Dermis microvascular lymphatic vessel endothelial cell (primary cell): ENCODE measurements at places on chromosomes 3 and 15. TPM values are rescaled to one million over a fixed set of nuclear protein-coding genes. Genes with fewer than 3 reads are reported as not detected.

The GOLGA6L10 gene
- total RNA-seq, result under 0.01 and 0.51 TPM in 2 replicates

DNA sequence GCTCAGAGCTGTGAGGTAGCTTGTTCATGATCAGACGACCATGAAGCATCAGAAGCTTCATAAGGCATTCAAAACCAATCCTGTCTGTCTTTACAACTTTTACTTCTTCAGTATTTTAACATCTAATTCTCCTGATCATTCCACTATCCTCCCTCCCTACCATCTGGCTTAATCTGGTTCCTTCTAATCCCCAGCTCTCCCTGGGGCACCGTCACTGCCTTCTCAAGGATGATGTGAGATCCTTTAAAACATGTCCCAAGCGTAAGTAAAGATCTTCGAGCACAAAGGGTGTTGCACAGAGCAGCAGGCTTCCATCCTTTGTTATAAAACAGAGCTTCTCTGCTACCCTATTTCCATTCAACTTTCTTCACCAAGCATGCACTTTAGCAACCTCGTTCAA is 362.7 kb upstream of the ARRDC4 start:
- no peak for DNase-seq

GRCh38 chr15:70100474-70101341 is 3.0 kb upstream of the TLE3 start:
- DNase-seq, result no peak

DNA sequence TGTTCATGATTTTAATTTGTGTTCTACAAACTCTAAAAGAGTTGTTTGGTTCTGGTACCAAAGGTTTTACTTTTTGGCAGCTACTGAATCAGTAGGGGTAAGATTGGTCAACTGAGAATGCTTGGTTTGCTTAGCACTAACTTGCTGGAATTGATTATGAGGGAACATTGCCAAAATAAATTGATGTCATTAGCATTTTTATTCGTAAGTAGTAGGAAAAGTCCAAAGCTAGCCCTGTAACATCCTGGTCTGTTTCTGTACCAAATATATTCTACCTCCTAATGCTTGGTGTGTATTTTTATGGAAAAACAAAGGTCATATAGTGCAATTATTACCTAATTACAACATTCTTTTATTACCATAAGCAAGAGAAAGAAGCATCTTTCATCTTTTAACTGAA is 35.9 kb upstream of the KPNA4 start:
- DNase-seq, result no peak

GRCh38 chr15:71567173-71567572 is 243.2 kb upstream of the NR2E3 start:
- DNase-seq, result no peak

The SEMA3F gene
- total RNA-seq, result 15.7 and 29.8 TPM in 2 replicates

DNA sequence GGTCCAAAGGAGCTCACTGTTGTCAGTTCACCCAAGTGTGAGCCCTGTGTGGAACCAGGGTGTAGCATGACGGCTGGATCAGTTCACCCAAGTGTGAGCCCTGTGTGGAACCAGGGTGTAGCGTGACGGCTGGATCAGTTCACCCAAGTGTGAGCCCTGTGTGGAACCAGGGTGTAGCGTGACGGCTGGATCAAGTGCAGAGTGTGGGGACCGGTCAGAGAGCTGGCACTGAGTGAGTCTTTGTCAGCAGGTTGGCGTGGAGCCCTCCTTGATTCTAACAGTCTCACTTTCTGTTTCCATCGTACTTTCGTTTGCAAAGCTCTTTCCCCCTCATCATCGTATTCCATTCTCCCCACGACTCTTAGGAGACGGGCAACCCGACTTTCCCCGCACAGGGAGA is 57.9 kb upstream of the DLG1 start:
- peak; percentile 18 for DNase-seq

GRCh38 chr15:67914537-67915460 is 75.0 kb upstream of the RNU6-1 start:
- no peak for DNase-seq

The HRG gene
- not detected in 2 replicates for total RNA-seq

DNA sequence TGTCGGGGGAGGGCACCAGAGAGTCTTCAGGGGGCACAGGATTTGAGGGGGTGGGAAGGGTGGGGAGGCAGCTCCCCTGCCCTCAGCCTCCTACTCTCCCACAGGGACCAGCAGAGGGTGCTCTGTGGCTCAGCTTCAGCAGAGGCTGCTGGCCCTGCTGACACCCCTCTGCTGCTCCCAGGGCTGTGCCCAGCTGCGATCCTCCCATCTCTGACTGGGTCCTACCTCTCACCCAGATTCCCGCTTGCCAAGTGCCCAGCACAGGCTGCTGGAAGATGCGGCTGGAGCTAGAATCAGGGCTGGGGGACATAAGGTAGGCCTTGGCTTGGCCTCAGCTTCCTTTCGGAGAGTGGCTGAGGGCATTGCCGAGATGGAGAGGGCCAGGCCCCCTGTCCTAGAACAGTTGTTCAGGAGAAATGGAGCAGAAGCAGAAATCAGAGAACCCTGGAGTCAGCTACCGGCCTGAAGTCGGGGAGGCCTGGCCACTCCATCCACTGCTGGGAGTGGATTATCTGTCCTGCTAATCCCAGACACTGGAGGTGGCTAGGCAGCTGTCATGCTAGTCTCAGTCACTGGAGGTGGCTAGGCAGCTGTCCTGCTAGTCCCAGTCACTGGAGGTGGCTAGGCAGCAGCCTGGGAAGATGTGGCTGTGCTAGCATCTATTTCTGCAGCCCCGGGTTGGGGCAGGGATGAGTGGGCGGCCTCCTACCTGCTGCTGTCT is 3.9 kb downstream of the GRM2 start:
- no peak for DNase-seq

DNA sequence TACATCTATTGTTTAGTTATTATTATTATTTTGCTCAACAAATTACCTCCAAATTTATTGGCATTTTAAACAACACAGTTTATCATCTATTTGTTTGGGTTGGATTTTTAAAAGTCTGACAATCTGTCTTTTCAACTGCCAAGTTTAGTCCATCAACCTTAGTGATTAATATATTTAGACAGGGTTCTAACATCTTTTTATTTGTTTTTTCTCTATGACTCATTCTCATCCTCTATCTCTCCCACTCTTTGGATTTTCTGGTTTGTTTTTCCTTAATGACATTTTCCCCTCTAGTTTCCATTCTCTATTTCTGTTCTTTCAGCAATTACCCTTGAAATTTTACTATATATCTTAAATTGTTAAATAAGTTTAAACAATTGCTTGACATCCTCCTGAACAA is 41.9 kb downstream of the EMC4 start:
- no peak for DNase-seq

- DNase-seq, result no peak
Observed at GRCh38 chr3:88412346-88412745, 262.6 kb downstream of the C3orf38 start.

DNA sequence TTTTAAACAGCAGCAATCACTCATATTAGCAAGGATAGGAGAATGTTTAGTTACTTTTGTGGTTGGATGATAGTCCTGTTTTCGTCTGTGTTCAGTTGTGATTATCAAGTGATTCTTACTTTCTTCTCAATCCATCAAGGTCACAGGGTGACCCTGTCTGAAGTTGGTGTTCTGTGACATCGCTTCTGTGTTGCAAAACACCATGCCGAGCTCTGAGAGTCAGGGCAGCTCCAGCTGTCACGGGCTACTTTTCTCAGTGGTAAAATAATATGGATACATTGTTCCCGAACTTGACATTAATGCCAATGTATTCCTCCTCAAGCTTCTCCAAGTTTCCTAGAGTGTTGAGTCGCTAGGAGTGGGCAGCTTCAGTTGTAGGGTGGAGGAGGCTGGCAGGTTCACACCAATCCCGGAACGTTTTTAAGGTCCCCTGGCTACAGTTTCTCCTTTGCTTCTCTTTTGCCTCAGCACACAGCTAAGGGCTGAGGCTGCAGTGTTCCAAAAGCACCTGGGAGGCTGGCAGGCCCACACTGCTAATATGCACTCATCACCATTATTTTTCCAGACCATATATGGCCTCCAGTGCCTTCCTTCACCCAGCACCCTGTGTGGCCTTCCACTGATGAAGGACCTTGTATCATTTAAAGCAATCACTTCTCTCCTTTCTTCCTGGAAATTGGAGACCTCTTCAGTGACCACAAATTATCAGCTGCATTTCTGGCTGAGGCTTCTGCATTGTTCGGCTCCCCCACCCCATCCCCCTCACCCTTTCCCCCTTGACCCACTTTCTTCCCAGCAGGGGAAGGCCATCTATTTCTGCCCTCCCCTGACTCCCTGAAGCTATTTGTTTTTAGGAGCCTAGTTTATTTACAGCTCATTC is 25.8 kb downstream of the COLQ start:
- DNase-seq, result no peak

- no peak for DNase-seq
Observed at GRCh38 chr3:152480282-152480953, 211.7 kb downstream of the MBNL1 start.

The CTNNB1 gene
- 2,271 and 2,404 TPM in 2 replicates for total RNA-seq

The ASB14 gene
- total RNA-seq, result not detected in 2 replicates

The ADIPOQ gene
- not detected in 2 replicates for total RNA-seq

DNA sequence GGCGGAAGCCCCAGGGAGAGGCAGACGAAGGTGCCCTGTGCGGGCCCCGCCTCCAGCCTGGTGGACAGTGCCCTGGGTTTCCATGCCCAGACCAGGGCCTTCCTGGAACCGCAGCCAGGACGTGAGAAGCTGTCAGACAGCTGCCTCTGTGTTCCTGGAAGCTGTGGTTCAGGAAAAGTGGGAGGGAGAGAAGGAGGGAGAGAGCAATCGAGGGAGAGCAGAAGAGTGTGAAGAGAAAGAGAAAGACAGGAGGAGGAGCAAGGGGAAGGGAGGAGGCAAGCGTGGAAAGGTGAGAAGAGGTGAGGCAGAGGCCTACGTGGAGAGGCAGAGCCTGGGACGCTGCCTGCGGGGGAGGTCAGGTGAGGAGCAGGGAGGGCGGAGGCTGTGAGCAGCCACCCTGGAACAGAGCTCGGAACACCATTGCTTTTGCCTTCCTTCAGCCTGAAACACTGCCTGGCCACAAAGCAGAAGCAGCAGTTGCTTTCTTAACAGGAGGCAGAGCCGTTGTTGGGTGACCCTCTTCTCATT is 18.6 kb downstream of the ZDHHC19 start:
- no peak for DNase-seq

The STRA6 gene
- under 0.01 TPM in 1 of 2 replicates, not detected in the other for total RNA-seq

DNA sequence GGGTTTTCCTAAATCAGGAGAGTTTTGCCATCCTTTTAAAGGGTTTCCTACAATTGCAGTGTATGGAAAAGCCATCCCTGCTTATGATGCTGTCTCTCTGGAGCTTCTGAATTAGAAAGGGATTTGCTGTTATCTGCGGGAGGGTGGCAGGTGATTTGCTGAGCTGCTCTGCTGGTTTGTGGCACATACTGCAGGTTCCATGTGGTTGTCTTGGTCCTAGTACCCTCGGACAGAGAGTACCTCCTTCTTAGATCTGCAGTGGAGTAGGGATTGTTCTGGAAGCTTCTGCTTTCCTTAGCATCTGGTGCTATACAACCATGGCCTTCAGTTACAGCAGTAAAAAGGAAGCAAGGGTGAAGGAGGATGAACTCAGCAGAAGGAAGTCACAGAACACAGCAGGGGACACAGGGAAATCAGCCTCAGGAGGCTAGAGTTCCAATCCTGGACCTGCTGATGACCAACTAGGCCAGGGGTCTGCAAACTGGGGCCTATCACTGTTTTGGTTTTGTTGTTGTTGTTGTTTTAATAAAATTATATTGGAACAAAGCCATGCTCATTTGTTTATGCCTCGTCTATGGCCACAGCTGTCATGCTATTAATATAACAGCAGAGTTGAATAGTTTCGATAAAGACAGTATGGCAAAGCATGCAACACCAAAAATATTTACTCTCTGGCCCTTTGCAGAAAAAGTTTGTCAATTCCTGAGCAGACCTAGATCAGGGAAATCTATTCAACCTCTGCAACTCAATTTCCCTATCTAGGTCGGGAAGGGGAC is 39.5 kb downstream of the STARD5 start:
- DNase-seq, result no peak

The CMTM8 gene
- total RNA-seq, result 1.7 and 2.9 TPM in 2 replicates

- DNase-seq, result no peak
Observed at GRCh38 chr3:154176036-154176435, 54.8 kb downstream of the ARHGEF26 start.

- DNase-seq, result no peak
Observed at GRCh38 chr15:78340231-78341056, at the start of gene CRABP1. CRABP1 (plus strand) TSS chr15:78340353; CDS start chr15:78340429, 76 bp downstream.

GRCh38 chr3:184230603-184231528 is 1.5 kb downstream of the VWA5B2 start:
- no peak for DNase-seq

DNA sequence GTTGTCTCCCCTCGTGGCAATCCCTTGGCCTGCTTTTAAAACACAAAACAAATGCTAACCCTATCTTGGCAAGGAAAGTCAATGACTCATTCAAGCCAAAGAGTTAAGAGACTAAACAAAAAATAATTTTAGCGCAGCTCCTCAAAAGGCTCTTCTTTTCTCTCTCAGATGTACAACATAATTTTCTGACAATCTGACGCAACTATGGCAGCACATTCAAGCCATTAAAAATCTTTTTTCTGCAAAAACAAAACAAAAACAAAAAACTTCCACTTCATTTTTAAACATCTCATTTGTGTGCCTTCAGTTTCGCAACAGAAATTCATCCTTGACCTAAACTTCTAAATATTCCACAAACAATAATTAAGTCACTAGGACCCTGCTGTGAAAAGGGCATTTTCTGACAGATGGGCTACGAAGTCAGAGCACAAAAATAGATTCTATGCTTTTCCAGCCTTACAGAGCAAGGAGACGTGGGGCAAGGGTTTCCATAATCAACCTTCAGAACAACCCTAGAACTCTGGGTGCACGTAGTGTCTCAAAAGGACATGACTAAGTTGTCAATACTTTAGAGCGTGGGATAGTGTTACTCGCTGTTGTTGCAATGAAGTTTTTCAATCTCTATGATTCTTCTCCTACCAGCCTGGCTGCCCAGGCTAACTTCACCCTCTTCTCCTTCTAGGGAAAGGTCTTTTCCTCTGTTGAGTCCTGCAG is 84.3 kb downstream of the MB21D2 start:
- peak; percentile 42 for DNase-seq

The TGM5 gene
- total RNA-seq, result not detected in 2 replicates

DNA sequence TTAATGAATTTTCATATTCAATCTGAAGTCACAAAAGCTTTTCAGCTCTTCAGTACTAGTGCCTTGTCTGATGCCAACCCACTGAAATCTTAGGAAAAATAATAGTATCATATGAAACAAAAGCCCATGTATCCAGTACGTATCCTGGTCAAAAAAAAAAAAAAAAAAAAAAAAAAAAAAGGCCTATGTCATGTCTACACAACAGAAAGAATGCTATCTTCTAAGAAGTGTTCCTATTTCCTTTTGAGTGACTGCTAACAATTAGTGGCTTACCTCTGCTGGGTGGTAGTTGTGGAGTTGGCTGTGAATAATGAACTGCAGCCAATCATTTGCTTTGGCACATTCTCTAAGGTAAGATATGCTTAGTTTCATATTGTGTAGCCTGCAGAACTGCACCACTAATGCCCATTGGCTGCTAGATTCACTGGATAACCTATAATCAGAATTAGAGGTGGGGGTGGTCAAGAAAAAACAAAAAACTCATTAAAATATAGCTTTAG is 59.6 kb downstream of the EIF3J start:
- no peak for DNase-seq

The GHSR gene
- not detected in 2 replicates for total RNA-seq

DNA sequence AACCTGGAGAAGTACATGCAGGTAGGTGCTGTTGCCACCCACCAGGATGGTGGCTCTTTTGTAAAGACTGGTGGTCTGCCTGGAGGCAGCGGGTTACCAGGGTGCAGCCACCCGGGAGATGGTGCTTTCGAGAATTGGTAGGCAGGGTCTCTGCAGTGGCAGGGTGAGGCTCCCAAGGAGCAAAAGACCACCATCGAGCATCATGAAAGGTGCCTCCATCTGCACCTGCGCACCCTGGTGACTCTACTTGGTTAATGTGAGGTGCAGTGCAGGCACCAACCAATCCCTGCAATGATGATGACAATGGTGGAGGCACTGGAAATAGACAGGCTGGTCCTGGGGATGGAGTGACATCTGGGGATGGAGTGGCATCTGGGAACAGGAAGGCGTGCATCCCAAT is 236.7 kb downstream of the ADAMTS17 start:
- no peak for DNase-seq
